ENCODE measurements at places on chromosomes 3 and 15.
A peak's percentile ranks its signal among the peaks of the same experiment; 100 is the strongest.

DNA sequence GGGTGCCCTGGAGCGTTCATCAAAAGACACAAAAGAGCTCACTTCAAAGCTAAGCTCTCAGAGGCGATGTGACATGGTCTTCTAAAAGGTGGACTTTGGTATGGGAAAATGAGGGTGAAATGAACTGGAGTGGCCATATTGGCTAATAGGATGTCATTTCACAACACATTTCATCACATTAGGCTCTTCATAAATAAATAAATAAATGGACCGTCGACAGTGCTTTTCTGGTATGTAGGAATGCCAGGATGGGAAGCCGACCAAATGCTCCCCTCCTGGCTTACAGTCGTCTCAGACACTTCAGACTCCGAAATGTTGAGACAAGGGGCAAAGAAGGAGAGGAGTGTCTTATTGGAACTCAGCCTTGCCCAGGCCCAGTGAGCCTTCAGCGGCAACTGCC, 383.0 kb downstream of the NTRK3 start:
- DNase-seq: no peak

- no peak for DNase-seq
These were observed at the start of gene GPR171 for GRCh38 chr3:151203051-151203420. GPR171 (minus strand) TSS chr3:151203216; CDS start chr3:151199386, 3,830 bp downstream.

GRCh38 chr3:69092030-69092516, 7.3 kb downstream of the ARL6IP5 start:
- peak; percentile 31 for DNase-seq

- DNase-seq: no peak
These were observed 76.9 kb downstream of the CACNA1D start for GRCh38 chr3:53571264-53571663.

- no peak for DNase-seq
These were observed 1160.5 kb downstream of the IGSF11 start for GRCh38 chr3:117874028-117874690.

- no peak for DNase-seq
These were observed 1054.0 kb downstream of the AGBL1 start for GRCh38 chr15:87133704-87134103.

- DNase-seq: no peak
These were observed 23.0 kb upstream of the CLDN1 start for GRCh38 chr3:190345027-190345821.

DNA sequence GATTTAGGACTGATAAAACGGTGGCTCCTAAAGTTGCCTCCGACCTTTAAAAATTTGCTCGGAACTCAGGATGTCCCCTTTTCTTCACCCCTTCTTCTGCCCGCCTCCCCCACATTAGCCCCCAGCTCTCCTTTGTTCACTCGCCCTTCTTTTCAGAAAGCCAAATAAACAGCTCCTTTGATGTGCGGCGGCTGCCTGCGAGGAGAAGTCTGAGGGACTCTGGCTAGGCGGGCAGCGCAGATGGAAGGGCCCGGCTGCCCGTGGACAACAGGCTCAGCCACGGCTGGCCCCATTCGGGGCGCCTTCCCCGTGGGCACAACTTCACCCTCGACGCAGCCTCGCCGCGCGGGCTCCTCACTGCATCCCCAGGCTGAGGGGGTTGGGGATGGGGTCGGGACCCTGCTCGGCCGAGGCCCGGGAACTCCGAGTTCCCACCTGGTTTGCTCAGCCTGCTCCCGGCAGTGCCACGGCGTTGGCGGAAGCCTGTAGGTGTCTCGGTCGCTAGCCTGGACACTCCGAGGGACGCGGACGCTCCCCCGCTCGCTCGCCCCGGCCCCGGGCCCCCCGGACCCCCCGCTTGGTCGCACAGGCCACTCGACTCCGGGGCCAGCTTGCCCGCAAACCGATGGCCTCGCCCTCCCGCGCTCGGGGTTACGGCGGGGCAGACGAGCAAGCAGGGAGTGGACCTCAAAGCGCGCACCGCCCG, 897 bp upstream of the TLE3 start:
- no peak for DNase-seq

DNA sequence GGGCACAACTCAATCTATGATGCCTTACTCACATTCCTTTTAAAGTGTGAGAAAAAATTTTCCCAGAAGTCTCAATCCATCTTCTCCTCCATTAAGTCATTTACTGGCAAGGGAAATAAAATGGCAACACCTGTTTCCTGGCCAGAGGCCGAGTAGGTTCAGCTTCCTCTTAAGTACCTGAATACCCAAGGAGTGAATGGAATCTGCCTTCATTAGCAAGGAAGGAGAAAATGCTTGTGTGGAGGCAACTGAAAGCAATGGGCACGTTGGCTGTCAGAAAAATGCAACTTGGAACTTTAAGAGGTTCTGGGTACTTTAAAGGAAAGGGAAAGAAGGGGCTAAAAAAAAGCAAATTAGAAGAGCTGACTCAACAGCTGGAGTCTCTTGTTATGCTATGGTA, 423.6 kb upstream of the ARL6 start:
- DNase-seq: no peak

- no peak for DNase-seq
These were observed 81.6 kb downstream of the PLXNA1 start for GRCh38 chr3:127064391-127065137.

DNA sequence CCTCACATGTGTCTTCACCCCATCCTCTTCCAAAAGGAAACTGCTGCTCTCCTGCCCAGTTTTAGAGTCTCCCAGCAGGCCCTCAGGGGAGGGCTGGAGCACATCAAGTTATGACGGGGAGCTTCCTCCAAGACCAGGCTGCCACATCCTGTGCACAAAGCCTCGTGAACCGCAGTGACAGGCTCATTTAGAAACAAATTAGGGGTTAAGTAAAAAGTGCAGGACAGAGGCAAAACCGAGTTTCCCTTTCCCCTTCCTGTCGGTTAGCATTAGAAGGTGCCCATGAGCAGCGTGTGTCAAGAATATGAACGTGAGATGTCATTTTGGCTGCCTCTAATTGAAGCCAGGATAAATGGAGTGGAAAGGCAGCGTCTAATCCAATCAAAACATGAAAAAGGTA, 199.7 kb downstream of the ARRDC4 start:
- DNase-seq: peak; percentile 50

GRCh38 chr3:113535898-113536297, 3.5 kb downstream of the SIDT1 start:
- DNase-seq: no peak

- no peak for DNase-seq
These were observed 776.6 kb downstream of the ZNF385D start for GRCh38 chr3:20974396-20974795.

- no peak for DNase-seq
These were observed 64.2 kb upstream of the IL12A start for GRCh38 chr3:159924411-159924810.

DNA sequence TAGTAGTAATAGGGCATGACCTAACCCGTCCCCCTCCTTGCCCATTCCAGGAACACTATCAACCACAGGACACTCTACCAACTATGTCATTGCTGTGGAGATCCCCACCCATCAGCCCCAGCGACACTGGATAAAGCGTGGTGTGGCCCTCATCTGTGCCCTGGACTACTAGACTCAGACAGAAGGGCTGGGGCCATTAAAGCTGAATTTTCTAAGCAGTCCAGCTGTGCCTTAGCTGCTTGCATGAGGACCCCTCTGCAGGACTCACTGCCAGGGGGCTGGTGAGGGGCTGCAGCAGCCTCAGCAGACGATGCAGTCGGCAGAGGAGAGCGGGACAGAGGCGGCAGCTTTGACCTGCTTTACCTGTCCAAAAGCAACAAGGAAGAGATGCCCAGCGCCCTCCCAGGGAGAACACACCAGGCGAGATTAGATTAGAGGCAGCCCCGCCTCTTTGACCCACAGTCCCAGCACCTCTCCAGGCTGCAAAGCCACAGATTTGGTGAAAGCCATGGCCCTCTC, 44.6 kb downstream of the SEMA3G start:
- DNase-seq: no peak

GRCh38 chr15:64522226-64522823, 61.9 kb downstream of the ZNF609 start:
- no peak for DNase-seq

- DNase-seq: no peak
These were observed 128.4 kb upstream of the IGSF10 start for GRCh38 chr3:151589311-151589710.

- peak; percentile 13 for DNase-seq
These were observed 105.1 kb downstream of the ZMAT3 start for GRCh38 chr3:178966299-178967176.

DNA sequence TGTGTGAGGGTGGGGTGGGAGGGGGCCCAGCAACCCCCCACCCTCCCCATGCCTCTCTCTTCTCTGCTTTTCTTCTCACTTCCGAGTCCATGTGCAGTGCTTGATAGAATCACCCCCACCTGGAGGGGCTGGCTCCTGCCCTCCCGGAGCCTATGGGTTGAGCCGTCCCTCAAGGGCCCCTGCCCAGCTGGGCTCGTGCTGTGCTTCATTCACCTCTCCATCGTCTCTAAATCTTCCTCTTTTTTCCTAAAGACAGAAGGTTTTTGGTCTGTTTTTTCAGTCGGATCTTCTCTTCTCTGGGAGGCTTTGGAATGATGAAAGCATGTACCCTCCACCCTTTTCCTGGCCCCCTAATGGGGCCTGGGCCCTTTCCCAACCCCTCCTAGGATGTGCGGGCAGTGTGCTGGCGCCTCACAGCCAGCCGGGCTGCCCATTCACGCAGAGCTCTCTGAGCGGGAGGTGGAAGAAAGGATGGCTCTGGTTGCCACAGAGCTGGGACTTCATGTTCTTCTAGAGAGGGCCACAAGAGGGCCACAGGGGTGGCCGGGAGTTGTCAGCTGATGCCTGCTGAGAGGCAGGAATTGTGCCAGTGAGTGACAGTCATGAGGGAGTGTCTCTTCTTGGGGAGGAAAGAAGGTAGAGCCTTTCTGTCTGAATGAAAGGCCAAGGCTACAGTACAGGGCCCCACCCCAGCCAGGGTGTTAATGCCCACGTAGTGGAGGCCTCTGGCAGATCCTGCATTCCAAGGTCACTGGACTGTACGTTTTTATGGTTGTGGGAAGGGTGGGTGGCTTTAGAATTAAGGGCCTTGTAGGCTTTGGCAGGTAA, 8.1 kb downstream of the FAM131A start:
- no peak for DNase-seq

DNA sequence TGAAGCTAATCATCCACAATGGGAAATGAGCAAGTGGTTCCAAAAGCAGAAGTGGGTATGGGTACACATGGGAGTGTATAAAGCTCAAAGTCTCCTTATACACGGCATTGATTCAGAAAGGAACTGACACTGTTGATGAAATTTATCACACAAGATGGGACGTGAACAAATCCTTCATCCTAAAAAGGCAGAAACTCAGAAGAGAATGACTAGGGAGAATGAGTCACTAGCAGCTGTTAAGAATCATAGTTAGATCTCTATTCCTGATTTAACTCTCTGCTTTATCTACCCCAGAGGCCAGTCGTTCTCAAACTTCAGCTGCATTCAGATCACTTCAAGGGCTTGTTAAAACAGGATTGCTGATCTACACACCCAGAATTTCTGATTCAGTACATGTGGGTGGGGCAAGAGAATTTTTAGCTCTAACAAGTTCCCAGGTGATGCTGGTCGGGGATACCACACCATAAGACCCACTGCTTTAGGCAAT, 97.7 kb upstream of the PHLDB2 start:
- DNase-seq: no peak

DNA sequence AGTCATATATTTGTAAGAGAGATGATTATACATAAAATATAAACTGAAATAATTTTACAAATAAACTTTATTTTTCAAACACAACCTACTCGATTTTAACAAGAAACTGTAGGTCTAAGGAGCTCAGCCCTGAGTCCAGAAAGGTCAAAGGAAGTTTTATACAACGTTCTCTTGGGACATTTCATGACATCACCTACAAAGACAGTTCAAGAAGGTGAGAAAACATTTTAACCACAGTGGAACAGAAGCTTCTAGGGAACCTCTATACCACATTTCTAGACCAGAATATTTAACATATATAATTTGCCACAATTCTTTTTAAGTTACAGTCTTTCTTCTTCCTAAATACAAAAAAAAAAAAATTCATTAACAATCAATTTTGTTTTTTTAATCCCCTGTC, 40.1 kb downstream of the CBLB start:
- no peak for DNase-seq

GRCh38 chr3:40170395-40170794, 139.1 kb upstream of the EIF1B start:
- DNase-seq: no peak

DNA sequence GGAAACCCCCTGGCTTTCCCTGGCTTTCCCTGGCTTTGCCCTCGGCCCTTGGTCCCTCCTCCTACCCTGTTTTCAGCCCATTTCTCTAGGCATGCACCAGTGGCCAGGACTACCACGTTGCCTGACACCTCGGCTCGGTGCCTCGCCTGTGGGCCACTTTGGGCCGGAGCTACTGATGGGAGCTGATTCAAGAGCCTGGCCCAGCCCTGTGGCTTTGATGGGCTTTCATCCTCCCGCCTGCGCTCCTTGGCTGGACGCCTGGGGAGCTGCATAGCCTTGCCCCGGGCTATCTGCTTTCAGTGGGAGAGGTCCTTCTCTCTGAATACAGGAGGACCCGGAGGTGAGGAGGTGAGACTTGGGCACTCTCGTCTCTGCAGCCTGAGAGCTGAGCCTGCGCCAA, 192.7 kb upstream of the HES1 start:
- DNase-seq: no peak

DNA sequence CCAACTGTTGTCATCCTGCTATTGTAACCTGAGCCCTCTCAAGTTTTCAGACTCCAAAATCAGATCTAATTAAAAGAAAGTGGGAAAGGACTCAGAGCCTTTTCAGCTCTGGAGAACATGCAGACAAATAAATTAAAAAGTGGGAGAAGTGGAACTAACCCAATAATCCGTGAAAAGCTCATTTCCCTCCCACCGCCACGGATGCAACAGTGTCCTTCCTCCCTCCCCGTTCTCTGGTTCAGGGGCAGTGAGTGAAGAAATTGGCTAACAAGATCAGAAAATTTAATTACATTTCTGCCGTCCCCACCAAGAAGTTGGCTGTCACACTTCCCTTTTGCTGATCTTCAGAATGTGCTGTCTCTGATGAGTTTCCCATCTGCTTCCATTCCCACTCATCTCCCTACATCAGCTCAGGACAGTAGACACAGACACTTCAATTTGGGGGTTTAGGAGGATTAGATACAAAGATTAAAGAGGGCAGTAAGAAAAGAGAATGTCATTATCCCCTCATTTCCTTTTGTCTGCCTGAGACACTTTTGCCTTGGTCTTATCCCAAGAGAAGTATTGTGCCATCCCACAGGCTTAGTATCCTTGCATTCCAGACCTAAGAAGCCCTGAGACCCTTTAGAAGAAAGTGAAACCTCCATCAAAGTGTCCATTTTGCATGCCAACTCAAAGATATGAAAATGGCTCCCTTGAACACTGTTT, 335.7 kb upstream of the PPP2R3A start:
- DNase-seq: no peak

- DNase-seq: no peak
These were observed 46.8 kb downstream of the DNAJC13 start for GRCh38 chr3:132464066-132464465.

DNA sequence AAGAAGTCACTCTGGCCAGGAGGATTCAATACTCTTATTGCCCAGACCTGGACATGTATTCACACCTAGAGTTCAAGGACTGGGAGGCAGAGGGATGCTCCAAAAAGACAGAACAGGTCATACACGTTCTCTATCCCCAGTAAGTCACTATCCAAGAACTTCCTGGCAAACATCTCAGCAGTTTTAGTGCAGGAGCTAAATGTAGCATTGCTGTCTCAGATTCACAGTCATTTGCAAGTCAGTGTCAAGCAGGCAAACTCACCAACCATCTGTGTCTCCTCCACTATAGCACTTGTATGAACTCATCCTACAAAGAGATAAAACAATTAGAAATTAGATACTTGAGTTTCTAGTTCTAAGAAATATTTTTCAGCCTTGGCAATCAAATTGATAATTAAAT, 38.4 kb downstream of the ABHD17C start:
- DNase-seq: no peak

GRCh38 chr3:122984650-122985049, 42.9 kb downstream of the SEMA5B start:
- DNase-seq: no peak

All from germinal center (tissue), 1 donor.